ENCODE measurements at places on chromosomes 7 and 10.
A peak's percentile ranks its signal among the peaks of the same experiment; 100 is the strongest.

DNA sequence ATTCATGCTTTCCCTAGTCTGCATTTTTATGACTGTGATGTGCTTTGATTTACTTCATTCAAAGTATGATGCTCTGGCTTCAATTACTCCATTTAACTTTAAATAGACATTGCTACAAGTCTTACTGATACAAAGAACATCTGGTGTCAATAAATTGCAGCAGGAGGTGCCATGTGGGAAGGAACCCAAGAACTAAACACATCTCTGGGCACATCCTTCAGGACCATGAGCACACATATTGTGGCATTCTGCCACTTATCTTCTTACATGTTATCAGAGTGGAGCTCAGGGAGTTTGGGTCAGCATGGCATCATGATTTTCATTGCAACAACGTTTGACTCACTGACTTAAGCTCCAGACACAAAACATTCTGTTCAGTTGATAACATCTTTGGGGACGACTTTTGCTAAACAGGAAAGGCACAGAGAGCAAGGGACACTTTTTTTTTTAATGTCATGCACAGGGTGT lies 227.0 kb downstream of the DKK1 start:
- no peak for ATAC-seq

DNA sequence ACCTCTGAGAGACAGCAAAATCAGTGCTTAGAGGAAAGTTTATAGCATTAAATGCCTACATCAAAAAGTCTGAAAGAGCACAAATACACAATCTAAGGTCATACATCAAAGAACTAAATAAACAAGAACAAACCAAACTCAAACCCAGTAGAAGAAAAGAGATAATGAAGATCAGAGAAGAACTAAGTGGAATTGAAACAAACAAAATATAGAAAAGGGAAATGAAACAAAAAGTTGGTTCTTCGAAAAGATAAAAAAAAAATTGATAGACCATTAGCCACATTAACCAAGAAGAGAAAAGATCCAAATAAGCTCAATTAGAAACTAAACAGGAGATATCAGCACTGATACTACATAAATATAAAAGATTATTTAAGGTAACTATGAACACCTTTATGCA lies 280.0 kb upstream of the NRG3 start:
- ATAC-seq: no peak

- ATAC-seq: peak; percentile 96
These were observed 40.5 kb downstream of the NRBF2 start for GRCh38 chr10:63173468-63174232.

GRCh38 chr10:21811245-21811585 lies 192.3 kb downstream of the DNAJC1 start:
- ATAC-seq: no peak

- ATAC-seq: peak; percentile 98
These were observed 14.2 kb downstream of the FBH1 start for GRCh38 chr10:5904227-5904626.

DNA sequence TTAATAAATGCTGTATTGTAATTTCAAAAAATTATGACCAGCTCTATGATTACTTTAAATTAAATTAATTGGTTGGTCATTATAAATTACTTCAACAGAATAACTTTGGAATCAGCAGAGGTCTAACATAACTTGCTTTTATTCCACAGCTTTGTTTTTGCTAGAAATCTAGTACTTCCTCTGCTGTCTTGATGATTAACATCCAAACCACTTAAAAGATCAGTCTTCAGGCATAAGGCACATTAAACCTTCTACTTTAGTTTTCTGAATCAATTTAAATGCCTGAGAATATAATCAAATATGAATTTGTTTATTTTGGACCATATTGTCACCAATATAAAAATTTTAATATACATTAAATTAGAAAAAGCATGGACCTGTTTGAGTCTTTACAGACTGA lies 465.3 kb downstream of the ARL4A start:
- no peak for ATAC-seq

GRCh38 chr7:29434380-29434768 lies 129.3 kb upstream of the PRR15 start:
- no peak for ATAC-seq

- ATAC-seq: no peak
These were observed 43.0 kb upstream of the CDK1 start for GRCh38 chr10:60735244-60735643.

- ATAC-seq: no peak
These were observed 2.4 kb downstream of the ABCC2 start for GRCh38 chr10:99784727-99785441.

DNA sequence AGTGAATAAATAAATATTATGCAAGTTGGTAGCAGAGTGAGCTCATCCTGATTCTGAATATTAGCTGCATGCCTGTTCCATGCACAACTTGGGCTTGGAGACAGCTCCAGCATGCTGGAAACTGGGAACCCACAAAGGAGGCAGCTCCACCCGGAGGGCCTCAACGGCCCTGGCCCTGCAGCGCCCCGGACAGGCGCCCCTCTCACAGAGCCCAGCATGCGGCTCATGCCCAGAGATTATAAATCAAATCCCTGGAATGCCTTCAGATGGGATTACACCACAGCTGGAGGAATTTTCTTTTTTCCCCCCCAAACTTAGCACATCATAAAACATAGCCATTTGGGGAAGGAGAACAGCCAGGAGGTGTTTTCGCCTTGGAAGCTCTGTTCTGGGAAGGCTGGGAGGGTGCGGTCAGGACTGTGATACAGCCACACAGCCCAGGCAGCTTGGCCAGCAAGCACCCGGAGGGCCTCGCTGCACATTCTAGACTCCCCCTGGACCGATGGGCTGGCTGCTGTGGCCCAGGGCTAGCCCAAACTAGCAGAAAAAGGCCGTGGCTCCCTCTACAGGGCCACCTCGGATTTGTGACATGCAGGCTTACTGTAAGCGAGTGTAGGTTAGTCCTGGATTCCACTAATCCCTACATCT lies 102.4 kb downstream of the PTPN20 start:
- no peak for ATAC-seq

DNA sequence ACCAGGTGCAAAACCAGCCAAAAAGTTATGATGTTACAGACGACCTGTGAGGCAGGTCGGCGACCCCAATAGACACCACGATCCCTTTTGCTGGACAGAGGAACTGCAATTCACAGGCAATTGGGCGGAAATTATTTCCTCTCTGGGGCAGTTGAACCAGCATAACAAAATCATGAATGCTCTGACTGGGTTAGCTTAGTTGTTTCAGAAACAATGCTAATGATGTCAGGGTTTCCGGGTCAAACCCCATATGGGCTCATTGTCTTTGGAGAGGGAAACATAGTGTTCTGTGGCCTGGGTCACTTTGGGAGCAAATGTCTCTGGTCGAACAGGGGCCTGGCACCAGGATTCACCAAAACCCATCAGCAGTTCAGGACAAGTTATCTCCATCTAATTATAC lies 669.1 kb upstream of the NRP1 start:
- no peak for ATAC-seq

- no peak for ATAC-seq
These were observed 631 bp downstream of the POR start for GRCh38 chr7:75915416-75916156.

DNA sequence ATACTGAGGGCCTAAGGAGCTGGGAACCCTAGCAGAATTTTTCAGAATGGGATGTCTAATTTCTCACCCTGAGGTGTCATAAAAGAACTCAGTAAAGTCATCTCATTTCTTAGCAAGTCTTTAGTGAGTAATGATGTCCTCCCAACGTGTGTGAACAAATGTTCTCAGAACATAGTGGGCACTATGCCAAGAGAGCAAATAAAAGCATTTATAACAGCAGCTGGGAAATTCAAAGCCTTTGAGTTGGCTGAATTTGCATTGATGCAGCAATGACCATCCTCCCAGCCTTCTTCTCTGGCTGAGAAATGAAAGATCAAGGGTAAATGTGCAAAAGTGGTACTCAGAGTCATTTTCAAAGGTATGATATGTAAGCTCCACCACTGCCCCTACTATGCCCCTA lies 109.4 kb downstream of the FAM107B start:
- ATAC-seq: peak; percentile 82

- no peak for ATAC-seq
These were observed 715 bp upstream of the PANK1 start for GRCh38 chr10:89645742-89646172.

GRCh38 chr7:16841681-16842080 lies 36.9 kb upstream of the AGR2 start:
- no peak for ATAC-seq

GRCh38 chr7:38321515-38321944 lies 48.1 kb upstream of the TARP start:
- ATAC-seq: peak; percentile 42

DNA sequence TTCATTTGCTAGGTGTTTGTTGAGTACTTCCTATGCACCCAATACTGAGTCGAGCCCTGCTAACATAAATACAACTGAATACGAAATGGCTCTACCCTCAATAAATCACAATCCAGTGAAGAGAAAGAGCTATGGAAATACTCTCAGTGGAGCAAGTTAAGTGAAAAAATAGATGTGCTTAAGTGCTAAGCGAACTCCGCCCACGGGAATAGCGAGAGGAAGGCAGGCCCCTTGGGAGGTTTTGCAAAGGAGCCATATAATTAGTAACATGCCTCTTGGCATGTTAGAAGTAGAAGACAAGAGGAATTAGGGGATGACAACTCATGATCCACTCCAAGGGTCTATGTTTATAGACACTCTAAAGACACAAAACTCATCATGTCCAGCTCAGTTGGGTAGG lies 42.8 kb upstream of the TSPAN33 start:
- ATAC-seq: no peak

DNA sequence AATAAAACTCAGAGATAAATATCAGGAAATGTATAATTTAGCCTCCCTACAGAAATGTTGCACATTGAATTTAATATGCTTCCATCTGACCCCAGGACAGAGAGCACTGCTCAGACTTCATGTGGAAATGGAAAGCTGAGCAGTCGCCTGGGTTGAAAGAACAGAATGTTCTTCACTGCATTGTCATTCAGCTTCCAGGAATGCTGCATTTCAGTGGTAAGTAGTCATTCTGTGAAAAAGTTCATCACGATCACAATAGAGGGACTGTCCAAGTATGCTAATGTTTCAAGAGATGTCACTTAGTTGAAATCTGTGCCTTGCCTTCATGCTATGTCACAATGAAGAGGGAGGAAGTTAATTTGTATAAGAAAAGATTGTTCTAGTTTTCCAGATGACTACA lies 147.3 kb downstream of the NRCAM start:
- ATAC-seq: peak; percentile 65

Measured in activated T-helper 17 cell treated with anti-CD3 and anti-CD28 coated beads, Interleukin-2, amount 50 U/mL, for 72 hours (primary cell).